Tibial artery (tissue), 4 donors: ENCODE measurements at places on chromosomes 4 and X.

DNA sequence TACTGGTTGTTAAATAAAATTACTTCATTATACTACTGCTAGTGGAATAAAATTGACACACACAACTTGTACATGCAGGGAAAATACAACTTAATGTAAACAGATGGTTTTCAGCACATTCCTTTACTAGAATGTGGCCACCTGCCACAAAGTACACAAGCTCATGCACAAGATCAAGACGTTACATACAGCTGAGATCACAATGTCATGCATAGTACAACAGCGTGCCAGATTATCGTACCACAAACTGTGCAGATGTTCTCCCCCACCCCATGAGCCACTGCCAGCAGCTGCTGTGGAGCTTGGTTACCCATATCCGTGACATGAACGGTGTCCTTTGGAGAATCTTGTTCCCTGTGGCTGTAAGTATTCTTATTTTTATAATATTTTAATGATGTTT is 27.7 kb downstream of the FBXO8 start:
- DNase-seq: no peak

- DNase-seq: no peak
These were observed 756.1 kb downstream of the FAM133A start for GRCh38 chrX:94430091-94430490.

DNA sequence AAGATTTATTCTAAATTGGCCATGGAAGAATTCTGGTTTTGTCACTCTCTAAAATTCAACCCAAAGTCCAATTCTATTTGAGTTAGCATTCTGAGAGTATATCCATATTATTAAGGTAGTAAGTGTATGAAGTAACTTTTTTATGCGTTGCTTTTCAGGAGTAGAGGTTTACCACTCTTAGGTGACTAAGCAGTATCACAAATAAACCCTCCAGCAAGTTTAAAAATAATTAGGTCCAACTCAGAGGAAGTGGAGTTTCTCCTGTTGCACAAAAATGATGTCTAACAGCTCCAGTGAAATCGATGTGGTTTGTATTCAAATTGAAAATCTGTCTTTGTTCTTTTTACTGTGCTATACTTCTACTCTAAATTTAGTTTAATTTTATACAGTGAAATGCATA is 6.6 kb downstream of the SCML1 start:
- DNase-seq: no peak

DNA sequence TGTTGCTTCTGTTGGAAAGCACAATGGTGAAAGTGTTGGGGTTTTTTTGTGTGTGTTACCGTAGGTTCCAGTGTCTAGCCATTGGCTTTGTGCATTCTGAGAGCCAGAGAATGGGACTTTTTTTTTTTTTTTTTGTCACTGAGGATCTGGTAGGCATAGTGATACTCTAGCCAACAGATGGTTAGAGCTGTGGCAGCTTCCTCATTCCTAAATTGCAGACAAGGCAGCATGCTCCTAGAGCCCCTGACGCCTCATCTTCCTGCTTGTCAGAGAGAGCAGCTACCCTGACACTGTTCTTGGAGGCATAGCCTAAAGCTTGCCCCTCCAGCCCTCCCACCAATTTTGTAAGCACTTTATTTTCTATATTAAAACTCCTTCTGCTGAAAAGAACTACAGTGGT is 27.0 kb downstream of the ARHGEF9 start:
- no peak for DNase-seq

DNA sequence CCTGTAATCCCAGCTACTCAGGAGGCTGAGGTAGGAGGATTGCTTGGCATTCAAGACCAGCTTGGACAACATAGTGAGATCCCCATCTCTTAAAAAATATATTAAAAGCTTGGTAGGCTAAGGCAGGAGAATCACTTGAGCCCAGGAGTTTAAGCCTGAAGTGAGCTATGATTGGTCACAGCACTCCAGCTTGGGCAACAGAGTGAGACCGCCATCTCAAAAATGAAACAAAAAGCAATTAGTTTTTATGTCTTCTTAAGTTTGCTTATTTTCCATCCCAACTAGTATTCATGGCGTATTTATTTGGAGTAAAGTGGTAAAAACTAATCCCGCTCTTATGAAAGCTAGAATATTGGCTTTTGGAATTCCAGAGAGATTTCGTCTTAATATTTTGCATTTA is 25.4 kb upstream of the PDE5A start:
- DNase-seq: no peak

DNA sequence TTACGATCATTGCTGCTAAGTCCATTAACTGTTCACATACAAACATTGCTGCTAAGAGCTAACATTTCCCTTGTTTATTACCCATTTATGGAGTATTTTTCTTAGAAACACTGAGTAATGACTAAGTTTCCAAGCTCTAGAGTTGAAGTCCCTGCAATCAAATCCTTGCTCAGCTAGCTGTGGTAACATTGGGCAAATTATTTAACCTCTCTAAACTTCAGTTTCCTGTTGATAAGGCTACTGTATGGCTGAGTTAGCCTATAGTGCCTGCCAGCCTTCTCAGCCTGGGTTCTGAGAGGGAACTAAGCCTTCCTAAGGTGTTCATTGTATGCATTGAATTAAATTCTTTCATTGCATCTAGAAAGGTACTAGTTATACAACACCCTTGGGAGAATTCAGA is 15.2 kb upstream of the SCOC start:
- no peak for DNase-seq

DNA sequence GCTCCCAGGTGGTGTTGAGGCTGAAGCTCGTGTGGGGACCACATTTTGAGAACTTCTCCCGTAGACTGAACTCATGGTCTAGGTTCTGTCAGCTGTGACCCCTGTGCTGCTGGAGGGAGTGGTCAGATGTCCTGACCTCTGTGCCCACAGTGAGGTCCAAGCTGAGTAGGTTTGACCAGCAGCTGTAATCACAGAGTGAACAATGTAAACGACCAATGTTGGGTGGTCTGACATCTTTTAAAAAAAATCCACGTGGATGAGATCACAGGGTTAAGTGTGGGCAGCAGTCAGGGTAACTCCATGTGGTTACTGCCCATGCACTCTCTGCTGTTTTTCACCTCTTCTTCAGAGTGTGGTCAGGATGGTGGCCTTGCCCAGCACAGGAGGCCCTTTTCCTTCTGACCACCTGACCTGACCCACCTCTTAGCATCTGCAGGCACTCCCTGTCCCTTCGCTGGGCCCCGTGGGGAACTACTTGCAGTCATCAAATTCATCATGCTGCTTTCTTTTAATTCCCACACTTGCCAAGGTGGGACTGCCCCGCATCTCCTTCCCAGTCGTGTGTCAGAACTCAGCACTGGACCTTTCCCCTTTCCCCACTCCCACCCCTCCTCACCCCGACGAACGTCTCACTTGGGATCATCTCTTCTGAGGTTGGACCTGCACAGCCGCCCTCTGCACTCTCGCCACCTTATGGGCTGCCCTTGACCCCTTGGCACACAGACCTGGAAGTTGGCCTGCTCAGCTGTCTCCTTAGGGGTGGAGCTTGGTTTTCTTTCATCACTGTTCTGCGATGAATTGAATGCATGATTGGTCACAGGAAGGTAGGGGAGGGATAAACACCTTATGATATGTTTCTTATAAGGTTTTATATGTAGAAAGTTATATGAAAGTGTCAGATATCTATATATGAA is 120.1 kb downstream of the PTTG2 start:
- DNase-seq: no peak
